ENCODE measurements at places on chromosomes 7 and 10. TPM values are rescaled to one million over a fixed set of nuclear protein-coding genes. Genes with fewer than 3 reads are reported as not detected.

PDE6C gene
- not detected for total RNA-seq

PRRT4 gene
- total RNA-seq, result 0.13 TPM

IFIT1 gene
- total RNA-seq, result 0.26 TPM

TLL2 gene
- 0.26 TPM for total RNA-seq

LIPM gene
- total RNA-seq, result not detected
